IMR-90 (cell line): ENCODE measurements at places on chromosomes 6 and 20. TPM values are rescaled to one million over a fixed set of nuclear protein-coding genes. Genes with fewer than 3 reads are reported as not detected.
A peak's percentile ranks its signal among the peaks of the same experiment; 100 is the strongest.

Gene MMP24OS
- total RNA-seq, result 5.9 and 7.2 TPM in 2 replicates

Gene SLC22A23
- total RNA-seq, result 0.56 and 0.72 TPM in 2 replicates

Gene PIM1
- 6.1 and 7.2 TPM in 2 replicates for total RNA-seq

Gene CLVS2
- not detected in 2 replicates for total RNA-seq

Gene FAM184A
- total RNA-seq, result not detected in 2 replicates

Gene RCAN2
- total RNA-seq, result 1.3 and 2.2 TPM in 2 replicates

- peak; percentile 89 for DNase-seq
Observed at GRCh38 chr20:36808317-36809257, 35.0 kb upstream of the DSN1 start.

GRCh38 chr6:99521633-99522151 is 6.5 kb upstream of the USP45 start:
- peak; percentile 75 for DNase-seq

DNA sequence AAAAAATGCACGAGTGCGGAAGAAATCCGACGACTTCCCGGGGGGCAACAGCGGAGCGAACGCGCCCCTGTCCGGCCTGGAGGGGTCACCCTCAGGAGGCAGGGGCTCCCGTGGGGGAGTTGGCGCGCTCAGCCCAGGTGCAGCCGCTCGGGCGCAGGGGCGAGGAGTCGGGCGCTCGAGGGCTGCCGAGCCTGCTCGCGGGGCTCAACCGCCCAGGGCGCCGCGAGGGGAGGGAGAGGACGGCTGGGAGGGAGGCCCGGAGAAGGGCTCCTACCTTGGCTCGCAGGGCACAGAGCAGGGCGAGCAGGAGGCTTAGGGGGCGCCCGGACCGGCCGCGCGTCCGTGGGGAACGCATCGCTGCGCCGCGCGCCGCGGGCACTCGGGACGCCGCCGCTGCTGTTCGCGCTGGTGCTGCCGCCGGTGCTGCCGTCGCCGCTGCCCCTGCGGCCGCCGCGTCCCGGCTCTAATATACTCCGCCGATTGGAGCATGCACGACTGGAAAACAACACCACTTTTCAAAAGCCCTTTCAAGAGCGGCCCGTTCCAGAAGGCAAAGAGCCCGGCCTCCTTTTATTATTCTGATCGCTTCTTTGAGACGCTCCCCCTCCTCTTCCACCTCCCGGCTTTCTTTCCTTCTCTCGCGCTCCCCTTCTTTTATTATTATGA is 490 bp downstream of the JAG1 start:
- no peak for DNase-seq

- no peak for DNase-seq
Observed at GRCh38 chr6:8780653-8781052, 345.3 kb upstream of the SLC35B3 start.

- peak; percentile 34 for DNase-seq
Observed at GRCh38 chr6:107866606-107867301, 42.6 kb upstream of the SCML4 start.

- no peak for DNase-seq
Observed at GRCh38 chr6:72350296-72350881, 271.5 kb upstream of the KCNQ5 start.

DNA sequence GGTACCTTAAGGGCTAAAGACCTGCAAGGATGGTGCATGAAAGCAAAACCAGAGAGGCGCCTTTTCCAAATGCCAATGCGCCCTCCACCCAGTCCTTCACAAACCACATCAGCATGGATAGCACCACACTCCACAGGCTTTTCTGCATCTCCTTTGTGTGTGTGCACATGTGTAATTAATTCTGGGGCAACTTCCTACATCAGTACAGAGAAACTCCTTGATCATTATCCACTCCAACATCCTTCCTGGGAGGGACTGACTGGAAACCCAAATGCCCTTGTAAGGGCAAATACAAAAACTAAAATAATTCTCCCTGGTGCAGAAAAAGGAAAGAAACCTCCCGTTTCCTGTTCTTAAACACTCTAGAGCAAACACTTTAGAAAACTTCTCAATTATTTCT is 10.8 kb downstream of the SLC52A3 start:
- no peak for DNase-seq

- no peak for DNase-seq
Observed at GRCh38 chr6:18076231-18076630, 46.2 kb downstream of the NHLRC1 start.

DNA sequence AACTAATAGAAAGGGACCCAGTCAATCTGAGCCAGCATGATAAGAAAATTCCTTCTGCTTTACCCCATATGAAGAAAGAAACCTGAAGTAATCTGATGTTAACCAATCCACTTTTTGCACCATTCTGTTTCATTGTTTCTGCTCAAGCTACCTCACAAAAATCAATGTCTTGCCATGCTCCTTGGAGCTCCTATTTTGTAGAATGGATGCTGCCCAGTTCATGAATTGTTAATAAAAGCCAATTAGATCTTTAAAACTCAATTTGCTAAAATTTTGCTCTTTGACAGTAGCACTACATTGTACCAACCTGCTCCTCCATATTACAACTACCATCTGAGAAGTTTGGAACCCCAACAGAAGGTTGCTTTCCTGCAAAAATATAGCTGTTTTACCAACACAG is 116.2 kb upstream of the GPR6 start:
- DNase-seq, result no peak

DNA sequence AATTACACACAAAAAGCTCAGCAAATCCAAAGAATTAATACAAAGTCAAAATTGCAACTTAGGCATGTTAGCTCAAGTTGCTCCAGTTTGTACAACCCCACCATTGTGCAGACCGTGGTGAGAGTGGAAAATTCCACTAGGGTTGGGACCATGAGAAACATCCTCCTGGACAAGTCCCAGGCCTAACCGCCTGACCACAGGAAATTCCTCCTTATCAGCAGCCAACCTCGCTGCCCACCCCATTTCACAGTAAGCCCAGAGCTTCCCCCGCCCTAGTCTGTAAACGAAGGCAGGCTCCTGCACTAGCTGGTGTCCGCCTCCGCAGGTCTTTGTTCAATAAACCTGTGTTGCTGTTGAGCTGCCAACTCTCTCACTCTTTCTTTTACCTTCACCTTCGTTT is 1023.3 kb downstream of the EYS start:
- DNase-seq, result peak; percentile 28

DNA sequence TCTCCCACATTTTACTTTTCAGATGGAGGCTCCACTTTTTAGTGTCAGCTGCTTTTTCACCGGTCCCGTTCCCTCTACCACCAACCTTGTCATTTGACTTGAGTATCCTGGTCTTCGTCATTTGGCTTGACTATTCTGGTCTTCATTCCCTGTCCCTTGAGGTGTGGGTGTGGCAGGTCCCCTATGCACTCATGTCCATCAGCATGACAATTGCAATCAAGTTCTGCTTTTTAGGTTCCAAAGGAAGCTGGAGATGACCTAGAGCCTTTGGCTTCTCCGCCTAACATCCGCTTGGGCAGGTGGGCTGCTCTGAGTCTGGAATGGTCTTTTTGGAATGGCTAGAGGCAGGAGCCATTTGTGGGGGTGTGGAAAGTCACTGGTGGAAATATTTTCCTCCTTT is 99.8 kb upstream of the MLN start:
- DNase-seq, result no peak

- no peak for DNase-seq
Observed at GRCh38 chr6:4778086-4778485, 1.9 kb downstream of the CDYL start.

DNA sequence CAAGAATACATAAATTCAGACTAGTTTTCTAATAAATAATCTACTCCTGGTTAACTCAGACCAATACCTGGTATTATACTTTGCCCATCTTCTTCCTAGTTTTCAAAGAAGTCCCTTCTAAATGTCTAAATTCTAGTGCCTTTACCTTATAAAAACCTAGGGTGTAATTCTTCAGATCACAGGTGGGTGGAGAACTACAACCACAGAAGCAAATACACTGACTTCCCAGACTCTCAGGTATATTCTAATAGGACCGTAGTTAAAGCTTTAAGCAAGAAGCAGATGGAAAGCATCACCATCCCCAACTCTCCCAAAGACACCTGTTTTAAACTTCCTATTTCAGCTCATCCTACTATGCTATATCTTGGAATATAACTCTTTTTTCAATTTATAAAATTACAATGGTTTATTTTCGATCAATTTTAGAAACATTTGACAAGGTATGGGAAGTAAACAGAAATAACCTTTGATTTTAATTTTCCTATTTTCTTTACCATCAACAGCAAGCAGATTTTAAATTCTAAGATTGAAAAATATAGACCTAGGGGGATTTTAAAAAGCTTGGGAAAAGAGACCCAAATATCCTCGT is 15.8 kb downstream of the MAN1A1 start:
- no peak for DNase-seq

DNA sequence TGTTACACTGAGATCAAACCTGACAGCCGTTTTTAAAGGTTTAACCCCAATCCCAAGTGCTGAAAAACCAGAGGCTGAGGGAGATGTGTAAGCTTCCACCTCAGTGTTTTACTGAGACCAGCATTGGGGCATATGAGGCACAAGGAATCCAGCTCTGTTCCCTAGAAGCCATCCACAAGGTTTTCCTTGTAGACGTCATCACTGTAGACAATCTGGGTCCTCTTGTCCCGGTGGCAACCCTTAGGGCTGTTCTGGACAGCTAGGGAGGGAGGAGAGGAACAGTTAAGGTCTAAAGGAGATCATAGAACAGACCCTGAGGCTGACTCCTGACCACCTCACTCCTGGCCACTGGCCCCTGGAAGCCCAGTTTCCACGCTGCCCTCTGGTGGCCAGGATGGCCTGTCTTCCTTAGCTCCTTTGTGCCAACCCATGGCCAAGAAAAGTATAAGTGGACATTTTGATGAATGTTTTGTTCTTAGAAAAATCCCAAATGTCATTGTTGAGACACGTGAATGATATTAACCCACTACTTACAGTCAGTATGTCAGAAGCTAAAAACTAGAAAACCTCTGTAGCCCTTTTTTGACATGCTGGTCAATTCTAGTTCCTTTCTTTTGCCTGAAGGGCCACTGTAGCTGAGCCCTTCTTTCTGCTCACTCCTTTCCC is 6.4 kb downstream of the CFB start:
- DNase-seq, result peak; percentile 63
